ENCODE measurements at places on chromosomes 6 and 20. TPM values are rescaled to one million over a fixed set of nuclear protein-coding genes. Genes with fewer than 3 reads are reported as not detected.

The SLPI gene
- 0.45 TPM for total RNA-seq

The PRSS16 gene
- 1.6 TPM for total RNA-seq

The LTA gene
- 37.2 TPM for total RNA-seq

The MLIP gene
- total RNA-seq: not detected

The FERMT1 gene
- not detected for total RNA-seq

The RWDD2A gene
- total RNA-seq: 2.3 TPM

The ESR1 gene
- 1.2 TPM for total RNA-seq

The CALHM4 gene
- not detected for total RNA-seq

The B3GALT4 gene
- 26.5 TPM for total RNA-seq

The APCDD1L gene
- total RNA-seq: not detected

The BIRC7 gene
- not detected for total RNA-seq

The CYB5R4 gene
- 36.1 TPM for total RNA-seq

The MAS1 gene
- total RNA-seq: not detected

The ETV7 gene
- total RNA-seq: 21.9 TPM

The ARMC12 gene
- total RNA-seq: 1.3 TPM

The ELOVL2 gene
- not detected for total RNA-seq

The PRELID3B gene
- total RNA-seq: 88.6 TPM

Data from activated CD4-positive, alpha-beta memory T cell treated with anti-CD3 and anti-CD28 coated beads, Interleukin-2, amount 10 ng/mL, durations not matched to agents 7 days and 5 days (primary cell).